ENCODE measurements at places on chromosomes 11 and 22.

DNA sequence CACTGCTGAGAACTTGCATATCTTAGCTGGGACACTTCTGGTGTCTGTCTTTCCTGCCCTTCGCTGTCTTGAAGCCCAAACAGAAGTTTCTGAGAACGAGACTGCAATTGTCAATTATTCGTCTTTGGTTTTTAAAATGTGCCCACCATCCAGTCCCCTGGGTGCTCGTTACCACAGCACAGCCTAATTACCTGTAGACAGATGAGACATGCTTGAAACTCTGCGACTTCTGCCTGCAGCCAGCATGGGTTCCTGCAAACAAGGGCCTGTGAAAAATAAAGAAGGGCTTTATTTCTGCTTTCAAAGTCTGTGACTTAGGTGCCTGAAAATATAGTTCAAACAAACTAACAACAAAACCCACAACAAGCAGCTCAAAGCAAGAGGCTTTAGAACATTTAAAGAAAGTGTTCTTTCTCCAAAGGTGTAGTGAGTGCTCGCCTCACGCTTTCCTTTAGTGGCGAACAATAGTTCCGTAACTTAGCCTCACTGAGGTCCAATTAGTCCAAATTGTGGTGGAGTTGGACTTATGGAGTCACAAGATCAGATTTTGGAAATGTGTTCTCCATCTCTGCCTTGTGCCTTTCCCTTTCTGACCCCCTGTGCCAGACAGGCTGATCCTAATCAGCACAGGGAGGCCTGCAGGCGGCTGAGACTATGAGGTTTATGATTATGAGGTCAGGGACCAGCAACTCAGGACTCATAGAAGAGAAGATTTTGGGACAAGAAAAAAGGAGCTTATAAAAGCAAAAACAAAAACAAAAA is 20.4 kb upstream of the GRAMD1B start:
- no peak for DNase-seq

DNA sequence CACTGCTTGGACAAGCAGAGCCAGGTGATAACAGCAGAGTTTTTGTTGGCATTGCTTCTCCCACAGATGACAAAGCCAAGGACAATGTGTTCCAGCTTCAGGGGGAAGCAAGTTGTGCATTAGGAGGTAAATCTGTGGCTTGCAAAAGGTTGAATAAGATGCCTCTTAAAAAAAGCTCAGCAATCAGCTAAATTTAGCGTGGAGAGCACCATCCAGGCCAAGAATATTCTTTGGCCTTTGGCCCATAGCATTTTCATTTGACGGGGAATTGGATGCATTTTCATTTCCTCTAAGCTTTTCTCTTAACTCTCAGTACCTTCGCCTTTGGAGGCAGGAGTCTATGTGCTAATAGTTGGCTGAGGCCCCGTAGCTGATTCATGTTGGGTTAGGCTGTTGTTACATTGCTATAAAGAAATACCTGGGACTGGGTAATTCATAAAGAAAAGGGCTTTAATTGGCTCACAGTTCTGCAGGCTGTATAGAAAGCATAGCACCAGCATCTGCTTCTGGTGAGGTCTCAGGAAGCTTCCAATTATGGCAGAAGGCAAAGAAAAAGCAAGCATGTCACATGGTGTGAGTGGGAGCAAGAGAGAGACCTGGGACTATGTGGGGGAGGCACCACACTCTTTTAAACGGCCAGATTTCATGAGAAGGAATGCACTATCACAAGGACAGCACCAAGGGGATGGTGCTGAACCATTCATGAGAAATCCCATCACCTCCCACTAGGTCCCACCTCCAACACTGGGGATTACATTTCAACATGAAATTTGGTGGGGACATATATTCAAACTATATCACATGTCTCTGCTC is 350.1 kb upstream of the C11orf87 start:
- DNase-seq, result no peak

GRCh38 chr11:20912922-20913512 is 243.6 kb downstream of the NELL1 start:
- DNase-seq, result no peak

- no peak for DNase-seq
Measured at GRCh38 chr11:85472953-85473352, 154.2 kb downstream of the DLG2 start.

GRCh38 chr11:18527512-18527911 is 770 bp upstream of the TSG101 start:
- DNase-seq, result no peak

DNA sequence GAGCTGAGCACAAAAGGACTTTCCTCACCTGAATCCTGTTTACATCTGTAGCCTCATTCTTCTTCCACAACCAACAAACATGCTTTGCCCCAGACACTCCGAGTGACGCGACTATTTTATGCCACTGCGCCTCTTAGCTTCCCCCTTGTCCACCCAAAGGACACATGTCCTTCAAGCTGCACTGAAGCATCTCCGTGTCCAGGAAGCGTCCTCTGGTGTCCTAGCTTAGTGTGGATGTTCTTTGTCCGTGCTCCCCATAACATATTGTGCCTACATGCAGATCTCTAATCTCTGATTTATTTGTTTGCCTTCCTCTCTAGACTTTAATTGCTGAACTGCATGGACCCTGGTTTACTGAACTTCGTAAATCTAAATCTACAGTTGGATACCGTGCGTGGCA is 20.1 kb upstream of the CECR2 start:
- no peak for DNase-seq

DNA sequence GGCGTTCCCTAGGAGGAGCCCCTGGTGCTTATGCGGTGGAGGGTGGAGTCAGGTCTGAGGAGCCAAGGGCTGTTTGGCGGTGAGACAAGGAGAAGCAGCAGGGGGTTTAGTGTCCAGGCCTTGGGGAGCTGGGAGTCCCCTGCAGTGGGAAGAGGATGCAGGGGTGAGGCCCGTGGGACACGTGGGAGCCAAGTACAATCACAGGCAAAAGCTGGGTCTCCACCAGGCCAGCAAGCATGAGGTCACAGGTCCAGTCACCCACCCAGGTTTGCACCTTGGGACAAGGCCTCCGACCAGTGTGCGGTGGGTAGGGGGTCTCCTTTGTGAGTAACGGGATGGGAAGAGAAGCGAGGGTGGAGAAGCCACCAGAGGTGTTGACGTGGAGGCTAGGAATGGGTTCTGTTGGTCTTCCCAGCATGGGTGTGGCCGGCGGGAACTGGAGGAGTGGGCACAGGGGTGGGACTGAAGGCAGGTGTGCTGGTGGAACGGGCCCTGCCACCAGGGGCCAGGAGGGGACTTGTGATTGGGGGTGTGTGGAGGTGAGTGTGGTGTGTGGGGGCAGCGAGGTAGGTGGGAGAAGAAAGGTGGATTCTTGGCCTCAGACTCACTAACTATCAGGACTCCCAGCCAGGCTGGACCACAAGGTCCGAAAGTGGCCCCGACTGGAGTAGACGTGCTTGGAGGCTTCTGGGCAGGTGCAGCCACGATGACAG is 953.6 kb downstream of the TBC1D22A start:
- no peak for DNase-seq

- no peak for DNase-seq
Measured at GRCh38 chr11:67429038-67429668, 859 bp downstream of the RPS6KB2 start.

GRCh38 chr11:19890308-19890707 is 177.7 kb downstream of the NAV2 start:
- DNase-seq, result no peak

DNA sequence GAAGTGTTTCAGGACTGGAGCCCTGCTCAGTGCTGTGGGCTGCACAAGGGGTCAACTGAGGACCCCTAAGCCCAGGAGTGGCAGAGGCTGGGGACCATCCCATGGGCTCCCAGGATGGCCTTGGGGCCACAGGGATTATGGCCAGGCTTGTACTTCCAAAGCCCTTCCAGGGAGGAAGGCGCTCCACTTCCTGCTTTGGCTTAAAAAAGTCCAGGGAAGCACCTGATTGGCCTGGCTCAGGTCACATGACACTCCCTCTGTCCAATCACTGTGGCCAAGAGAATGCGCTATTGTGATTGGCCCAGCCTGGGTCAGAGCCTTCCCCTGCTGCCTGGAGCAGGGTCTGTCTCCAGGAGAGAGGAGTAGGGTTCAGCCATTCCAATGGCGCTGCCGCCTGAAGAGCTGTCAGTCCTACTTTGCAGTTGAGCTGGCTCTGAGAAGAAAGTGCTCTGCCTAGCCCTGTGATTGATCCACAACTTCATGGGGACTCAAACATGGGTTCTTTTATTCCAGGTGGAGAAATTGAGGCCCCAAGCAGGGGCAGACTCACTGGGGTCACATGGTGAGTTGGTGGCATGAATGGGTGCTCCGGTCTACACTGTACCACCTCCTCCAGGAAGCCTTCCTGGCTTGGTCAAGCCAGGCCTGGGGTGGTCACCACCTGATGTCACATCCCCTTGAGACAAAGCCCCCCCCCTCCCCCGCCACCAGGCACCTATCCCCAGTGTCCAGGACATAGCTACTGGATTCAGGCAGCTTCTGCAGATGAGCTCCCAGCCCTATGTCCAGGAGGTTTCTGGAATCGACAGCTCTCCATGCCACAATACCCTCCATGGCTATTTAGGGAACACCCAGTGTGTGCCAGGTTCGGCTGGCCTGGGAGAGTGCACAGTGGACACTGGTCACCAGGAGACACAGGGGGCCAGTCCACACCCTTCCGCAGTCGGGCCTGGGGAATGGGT is 48.2 kb downstream of the RTN4R start:
- DNase-seq, result no peak

DNA sequence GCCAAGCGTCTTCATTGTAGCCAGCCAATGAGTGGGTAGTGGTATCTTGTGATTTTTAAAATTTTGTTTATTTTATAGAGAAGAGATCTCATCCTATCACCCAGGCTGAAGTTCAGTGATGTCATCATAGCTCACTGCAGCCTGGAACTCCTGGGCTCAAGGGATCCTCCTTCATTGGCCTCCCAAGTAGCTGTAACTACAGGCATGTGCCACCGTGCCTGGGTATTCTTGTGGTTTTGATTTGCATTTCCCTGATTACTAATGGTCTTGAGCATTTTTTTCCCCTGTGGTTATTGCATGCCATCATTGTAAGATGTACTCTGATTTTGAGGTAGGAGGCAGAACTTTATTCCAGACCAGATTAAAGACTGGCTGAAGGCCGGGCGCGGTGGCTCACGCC is 2.4 kb upstream of the DENND6B start:
- DNase-seq, result no peak

DNA sequence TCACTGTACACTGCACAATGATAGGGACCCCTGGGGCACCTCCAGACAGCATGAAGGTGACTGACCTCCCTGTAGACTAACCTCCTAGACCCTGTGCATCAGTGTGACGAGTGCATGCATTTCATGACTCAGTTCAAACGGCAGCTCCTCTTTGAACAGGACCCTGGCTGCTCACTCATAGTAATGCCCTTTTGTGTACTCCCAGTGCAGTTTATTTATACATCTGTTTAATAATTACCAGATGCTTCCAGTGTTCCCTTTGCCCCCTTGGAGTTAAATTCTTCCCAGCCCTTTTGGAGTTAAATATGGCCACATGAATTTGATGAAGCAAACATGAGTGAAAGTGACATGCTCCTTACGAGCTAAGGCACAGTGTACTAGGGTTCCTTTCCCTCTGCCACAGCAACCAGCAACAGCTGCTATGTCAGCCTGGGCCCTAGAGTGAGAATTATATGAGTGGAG is 72.4 kb downstream of the PANX1 start:
- DNase-seq, result no peak

All from activated effector memory CD4-positive, alpha-beta T cell treated with Interleukin-2 at 50 U/mL for 16 hours (primary cell).